Fibroblast of upper back skin (primary cell): ENCODE measurements at places on chromosomes 1 and 21.

GRCh38 chr1:162067466-162067865 is 2.0 kb upstream of the NOS1AP start:
- DNase-seq = no peak

- no peak for DNase-seq
These were observed 63.7 kb downstream of the NVL start for GRCh38 chr1:224266105-224266914.

DNA sequence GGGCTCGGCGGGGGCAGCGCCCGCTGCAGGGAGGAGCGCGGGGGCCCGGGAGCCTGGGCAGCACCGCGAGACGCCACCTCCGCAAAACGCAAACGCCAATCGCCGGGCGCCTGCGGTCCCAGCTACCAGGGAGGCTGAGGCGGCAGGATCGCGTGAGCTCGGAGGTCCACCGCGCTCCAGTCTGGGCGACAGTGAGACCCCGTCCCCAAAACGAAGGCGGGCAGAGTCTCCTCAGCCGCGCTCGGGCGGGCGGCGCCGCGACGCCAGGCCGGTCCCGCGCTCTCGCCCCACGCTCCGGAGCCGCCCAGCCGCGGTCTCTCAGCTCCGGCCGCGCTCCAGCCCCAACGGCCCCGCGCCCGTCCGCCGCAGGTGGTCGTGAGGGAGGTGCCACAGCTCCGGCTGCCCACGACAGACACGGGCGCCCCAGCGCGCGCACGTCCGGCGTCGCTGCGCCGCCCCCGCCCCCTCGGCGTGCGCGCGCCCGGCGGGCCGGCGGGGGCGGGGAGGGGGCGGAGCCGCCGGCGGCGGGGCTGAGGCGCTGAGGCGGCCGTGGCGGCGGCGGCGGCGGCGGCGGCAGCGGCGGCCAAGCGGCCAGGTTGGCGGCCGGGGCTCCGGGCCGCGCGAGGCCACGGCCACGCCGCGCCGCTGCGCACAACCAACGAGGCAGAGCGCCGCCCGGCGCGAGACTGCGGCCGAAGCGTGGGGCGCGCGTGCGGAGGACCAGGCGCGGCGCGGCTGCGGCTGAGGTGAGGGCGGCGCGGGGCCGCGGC is at the start of gene ADARB1:
ADARB1 (plus strand) TSS at position 533 of the 770 bp plus-strand sequence. CDS start 97,077 bp downstream, outside the sequence.
- peak; percentile 57 for DNase-seq

DNA sequence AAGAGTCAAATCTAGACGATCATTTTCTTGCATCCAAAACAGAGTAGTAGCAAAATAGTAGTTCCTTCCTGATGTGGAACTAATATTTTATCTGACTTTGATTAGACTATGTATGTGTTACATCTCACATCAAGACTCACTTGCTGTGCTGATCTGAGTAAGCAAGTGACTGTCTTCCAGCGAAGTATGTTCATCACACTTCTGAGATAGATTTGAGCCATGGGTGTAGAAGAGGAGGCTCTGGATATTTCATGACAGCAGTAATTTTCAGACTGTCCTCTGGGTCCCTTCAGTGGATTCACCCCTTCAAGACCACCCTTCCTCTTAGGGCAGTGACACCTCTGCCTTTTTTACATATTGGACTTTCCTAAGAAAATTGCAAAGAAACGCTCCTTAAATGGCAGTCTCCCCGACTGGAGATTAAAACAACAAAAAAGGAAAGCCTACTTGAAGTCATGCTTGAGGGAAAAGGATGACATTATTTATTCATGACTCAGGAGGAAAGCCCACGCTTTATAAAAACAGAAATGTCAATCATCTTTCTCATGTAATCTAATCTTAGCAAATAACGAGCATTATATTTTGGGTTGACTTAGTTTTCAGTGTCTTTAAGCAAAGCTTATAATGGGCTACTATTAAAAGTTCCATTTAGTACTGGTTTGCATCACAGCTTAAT is 22.8 kb downstream of the ATP1B1 start:
- no peak for DNase-seq

DNA sequence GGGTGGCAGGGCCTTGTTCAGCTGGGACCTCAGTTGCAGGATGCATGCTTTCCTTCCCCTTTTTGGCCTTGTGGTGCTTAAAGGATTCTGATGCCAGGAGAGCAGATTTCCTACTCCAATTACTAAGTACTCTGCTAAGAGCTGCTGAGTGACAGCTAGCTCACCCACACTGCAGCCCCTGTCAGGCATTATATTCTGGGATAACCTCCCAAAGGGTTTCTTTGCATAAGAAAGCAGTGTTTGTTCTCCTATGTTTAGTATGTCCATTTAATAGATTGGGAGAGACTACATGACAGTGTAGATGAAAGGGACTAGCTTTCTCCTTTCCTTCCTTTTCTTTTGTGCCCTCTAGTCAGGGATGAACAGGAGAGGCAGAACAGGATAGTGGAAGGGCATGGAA is 100.7 kb downstream of the FAM78B start:
- DNase-seq = no peak

DNA sequence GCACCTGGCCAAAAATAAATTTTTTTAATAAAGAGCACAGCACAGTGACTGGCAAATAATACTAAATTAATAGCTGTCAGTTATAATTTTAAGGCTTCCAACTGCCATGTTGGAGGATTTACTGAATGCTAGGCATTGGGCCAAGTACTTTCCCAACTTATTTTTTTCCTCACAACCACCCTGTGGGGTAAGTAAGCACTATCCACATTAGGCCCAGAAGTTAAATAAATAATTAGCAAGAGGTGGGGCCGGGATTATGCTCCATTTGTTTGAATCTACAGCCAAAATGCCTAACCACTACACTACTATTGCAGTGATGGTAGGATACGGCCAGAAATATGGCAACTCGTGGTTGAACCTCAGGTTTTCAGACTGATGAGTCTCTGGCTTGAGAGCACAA is 4.6 kb upstream of the TRNAU1AP start:
- no peak for DNase-seq

- no peak for DNase-seq
These were observed 12.0 kb upstream of the UMODL1 start for GRCh38 chr21:42059141-42059540.
